Stimulated activated CD4-positive, alpha-beta T cell treated with anti-CD3 and anti-CD28 coated beads, Interleukin-15, amount 100 ng/mL, for 48 hours (primary cell): ENCODE measurements at places on chromosomes 13 and 19.

GRCh38 chr13:112743451-112744167, 53.8 kb downstream of the ATP11A start:
- DNase-seq = no peak

DNA sequence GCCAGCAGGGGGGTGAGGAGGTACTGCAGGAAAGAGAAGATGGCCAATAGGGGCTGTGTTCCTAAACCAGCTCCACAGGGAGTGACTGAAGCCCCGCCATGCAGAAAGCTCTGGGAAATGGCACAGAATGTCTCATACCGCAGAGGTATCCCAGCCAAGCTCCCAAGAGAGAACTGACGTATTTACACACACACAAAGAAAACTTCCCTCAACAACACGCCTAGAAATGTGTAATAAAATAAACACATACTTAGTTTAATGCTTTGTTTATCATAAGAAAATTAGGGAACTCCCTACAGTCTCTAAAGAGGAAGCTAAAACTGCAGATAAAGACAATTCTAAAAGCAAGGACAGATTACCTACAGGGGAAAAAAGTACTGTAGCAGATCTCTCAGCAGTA, 40.0 kb downstream of the ESD start:
- no peak for DNase-seq

DNA sequence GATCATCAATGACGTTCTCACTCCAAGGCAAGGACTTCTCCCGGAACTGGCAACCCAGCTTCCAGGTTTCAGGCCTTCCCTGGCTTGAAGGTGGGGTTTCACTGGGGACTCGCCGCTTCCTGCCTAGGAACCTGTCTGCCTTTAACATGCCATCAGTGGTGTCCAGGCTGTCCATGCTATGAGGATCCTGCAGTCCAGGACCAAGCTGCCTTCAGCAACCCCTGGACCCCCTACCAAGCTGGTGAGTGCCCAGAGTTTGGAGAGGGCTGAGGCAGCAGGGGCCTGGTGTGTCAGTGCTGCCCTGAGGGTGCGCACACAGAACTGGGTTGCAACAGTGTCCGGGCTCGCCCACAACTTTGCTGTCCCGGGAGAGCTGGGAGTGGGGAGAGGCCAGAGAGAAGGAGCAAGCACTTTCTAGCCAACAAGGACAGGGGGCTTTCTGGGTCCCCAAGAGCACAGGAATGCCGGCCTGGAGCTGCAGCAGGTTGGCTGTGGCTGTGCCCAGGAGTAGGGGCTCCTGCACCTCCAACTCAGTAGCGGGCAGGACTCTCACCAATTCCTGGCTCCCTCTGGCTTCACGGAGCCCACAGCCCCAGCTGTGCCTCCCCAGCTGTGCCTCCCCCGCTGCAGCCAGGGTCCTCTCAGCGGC, 1563.2 kb upstream of the MIR17HG start:
- no peak for DNase-seq

DNA sequence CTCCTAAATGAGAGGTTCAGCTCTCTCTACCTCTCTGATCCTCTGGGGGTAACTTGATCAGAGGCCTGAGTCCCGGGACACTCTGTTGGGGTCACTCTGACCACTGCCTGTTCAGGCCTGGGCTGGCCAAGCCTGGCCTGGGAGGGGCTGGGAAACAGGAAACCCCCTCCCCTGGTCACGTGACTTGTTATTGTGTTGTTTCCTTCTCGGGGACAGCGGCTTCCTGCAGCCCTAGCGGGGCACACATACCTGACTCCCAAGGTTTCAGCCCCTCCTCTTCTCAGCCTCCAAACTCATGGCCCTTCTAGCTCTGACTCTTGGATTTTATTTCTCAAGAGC, at the start of gene USHBP1:
Gene USHBP1, minus strand, starts transcription at position 105 of the 339 bp plus-strand sequence. CDS start 446 bp downstream, outside the sequence.
- DNase-seq = no peak

DNA sequence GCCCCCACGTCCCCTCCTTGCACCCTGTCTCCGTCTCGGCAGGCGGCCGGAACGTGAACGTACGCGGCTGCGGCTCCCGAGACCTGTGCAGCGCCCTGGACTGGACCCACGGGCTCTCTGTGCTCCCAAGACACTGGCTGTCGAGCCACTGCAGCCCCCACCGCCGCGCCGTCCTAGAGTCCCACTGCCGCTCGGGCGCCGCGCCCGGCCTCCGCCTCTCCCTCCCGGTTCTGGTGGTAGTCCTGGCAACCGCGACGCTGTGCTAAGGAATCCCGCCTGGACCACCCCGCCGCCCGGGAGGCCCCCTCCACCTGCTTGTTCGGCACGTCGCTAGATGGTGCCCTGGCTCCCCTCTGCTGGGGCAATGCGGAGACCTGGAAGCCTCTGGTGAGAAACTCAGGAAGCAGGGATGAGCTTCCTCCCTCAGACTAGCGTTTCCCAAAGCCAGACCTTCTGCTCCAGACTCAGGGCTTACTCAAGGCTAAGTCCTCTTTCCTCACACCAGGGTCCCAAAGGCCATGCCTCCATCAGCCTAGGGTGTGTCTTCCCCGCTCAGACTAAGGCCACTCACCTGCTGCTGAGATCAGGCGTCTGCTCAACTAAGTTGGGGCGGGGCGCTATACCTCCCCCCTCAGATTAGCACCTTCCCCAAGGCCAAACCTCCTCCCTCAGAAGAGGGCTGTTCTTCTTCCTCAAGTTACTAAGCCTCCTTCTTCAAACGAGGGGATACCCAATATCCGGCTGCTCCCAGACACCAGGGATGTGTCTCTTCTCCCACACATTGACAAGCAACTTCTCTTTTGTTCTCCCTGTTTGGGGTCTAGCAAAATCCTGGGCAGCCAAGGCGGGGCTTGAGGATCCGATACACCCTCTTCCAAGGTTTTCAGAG, 16.1 kb upstream of the IRGC start:
- DNase-seq = no peak

DNA sequence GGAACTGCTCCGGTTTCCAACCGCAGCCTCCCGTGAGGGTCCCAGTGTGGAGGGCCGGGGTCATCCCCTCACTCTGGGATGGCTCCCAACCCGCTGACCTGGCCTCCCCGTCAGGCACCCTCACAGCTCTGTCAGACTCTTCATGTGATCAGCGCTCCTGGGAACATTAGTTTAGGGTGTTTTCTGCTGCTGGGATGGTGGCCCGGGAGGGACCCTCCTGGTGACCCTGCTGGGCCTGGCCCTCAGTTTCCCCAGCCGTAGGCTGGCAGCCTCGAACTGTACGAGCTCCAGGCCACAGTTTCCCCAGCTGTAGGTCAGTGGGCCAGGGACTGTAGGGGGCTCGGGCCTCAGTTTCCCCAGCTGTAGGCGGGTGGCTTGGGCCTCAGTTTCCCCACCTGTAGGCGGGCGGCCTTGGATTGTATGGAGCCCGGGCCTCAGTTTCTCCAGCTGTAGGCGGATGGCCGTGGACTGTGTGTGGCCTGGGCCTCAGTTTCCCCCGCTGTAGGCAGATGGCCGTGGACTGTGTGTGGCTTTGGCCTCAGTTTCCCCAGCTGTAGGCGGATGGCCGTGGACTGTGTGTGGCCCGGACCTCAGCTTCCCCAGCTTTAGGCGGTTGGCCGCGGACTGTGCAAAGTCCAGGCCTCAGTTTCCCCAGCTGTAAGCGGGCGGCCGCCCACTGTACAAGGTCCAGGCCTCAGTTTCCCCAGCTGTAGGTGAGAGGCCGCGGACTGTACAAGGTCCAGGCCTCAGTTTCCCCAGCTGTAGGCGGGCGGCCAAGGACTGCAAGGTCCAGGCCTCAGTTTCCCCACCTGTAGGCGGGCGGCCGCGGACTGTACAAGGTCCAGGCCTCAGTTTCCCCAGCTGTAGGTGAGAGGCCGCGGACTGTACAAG, 1.3 kb upstream of the PTBP1 start:
- DNase-seq = no peak

DNA sequence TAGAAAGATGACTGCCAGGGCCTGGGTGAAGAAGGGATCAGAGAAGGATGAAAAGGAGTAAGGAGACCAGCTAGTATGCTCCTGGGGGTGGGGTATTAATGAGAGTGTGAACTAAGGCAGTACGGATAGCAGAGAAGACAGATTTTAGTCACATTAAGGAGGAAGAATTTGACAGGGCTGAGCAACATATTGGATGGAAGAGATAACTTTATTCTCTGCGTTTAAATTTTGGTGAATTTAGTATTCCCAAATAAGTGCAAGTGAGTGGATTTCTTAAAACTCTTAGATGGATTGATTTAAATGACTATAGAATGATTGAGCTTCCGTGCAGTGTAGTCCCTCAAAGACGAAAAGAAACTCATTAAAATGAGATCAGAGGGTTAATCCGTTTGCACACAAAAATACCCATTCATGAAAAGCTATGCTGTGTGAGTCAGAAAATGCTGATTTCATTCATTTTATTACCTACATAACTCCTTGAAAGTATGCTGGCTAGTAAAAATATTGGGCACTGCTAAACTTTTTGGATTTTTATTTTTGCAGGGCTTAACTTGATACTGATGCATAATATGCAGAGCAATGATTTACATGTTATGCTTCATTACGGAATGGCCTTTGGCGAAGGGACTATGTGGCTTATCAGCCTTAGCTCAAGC, 54.1 kb downstream of the WDFY2 start:
- DNase-seq = no peak
